ENCODE measurements at places on chromosomes 11 and 22.

- DNase-seq = no peak
Measured at GRCh38 chr11:68775951-68776388, 24.6 kb upstream of the TESMIN start.

GRCh38 chr11:11691296-11692151, 69.7 kb upstream of the GALNT18 start:
- DNase-seq = no peak

DNA sequence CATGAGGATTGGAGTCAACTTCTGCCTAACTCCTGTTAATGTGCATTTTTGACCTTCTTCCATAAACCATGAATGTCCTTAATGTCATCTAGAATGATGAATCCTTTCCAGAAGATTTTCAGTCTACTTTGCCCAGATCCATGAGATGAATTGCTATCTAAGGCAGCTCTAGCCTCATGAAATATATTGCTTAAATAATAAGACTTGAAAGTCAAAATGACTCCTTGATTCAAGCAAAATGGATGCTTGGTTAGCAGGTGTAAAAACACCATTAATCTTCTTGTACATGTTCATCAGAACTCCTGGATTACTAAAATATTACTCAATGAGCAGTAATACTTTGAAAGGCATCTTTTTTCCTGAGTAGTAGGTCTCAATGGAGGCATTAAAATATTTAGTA, 238.5 kb upstream of the ZC3H12C start:
- no peak for DNase-seq

DNA sequence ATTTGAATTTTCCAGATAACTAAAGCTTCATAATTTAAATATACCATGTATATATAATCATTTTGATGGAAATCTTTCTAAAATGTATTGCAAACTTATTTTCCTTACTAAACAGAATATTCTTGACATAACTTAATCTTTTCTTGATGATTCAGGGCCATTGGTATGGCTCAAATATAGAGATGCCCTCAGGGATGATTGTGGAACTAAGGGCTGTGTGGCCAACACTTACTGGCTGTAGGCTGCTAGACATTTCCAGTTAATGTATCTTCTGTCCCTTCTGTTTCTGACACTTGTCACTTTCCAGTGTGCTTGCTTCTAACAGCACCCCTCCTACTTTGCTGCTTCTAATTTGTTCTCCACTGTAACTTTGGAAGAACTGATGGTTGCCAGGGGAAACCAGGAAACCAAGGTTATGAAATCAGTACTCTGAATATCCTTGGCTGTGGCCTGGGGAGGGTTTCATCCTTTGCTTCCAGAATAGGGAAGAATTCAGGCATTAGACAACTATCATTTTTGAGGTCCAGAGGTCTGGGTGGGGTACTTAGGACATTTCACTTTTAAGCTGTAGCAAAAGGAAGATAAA, 697.2 kb downstream of the ETS1 start:
- DNase-seq = no peak
